ENCODE measurements at places on chromosomes 6 and 20. TPM values are rescaled to one million over a fixed set of nuclear protein-coding genes. Genes with fewer than 3 reads are reported as not detected.

GABRR2 gene
- total RNA-seq, result not detected

CST11 gene
- not detected for total RNA-seq

CAGE1 gene
- total RNA-seq, result 0.11 TPM

CCDC170 gene
- not detected for total RNA-seq

C20orf204 gene
- total RNA-seq, result 0.67 TPM

FAM83C gene
- total RNA-seq, result not detected

RSPH3 gene
- total RNA-seq, result 2.6 TPM

PROKR2 gene
- not detected for total RNA-seq

ZSCAN23 gene
- 0.22 TPM for total RNA-seq

UBE2V1 gene
- total RNA-seq, result 113 TPM

MARCKS gene
- total RNA-seq, result 2.7 TPM

IL17A gene
- not detected for total RNA-seq

GTSF1L gene
- not detected for total RNA-seq

CLIC5 gene
- total RNA-seq, result 0.31 TPM

STX11 gene
- total RNA-seq, result 0.51 TPM

TFAP2C gene
- total RNA-seq, result not detected

LY6G6C gene
- not detected for total RNA-seq

SOX4 gene
- total RNA-seq, result 0.29 TPM

C20orf144 gene
- 0.16 TPM for total RNA-seq

PBOV1 gene
- total RNA-seq, result not detected

MRAP2 gene
- total RNA-seq, result 7.4 TPM

CRISP3 gene
- total RNA-seq, result 0.31 TPM

TOMM6 gene
- total RNA-seq, result 677 TPM

CD83 gene
- 3.2 TPM for total RNA-seq

PLCB4 gene
- 0.73 TPM for total RNA-seq

NRM gene
- total RNA-seq, result 32.9 TPM

TRIM15 gene
- total RNA-seq, result 1.2 TPM

CNR1 gene
- total RNA-seq, result 1.5 TPM

RPP40 gene
- 30.2 TPM for total RNA-seq

BPIFA1 gene
- total RNA-seq, result not detected

TAGAP gene
- 0.07 TPM for total RNA-seq

TRPC4AP gene
- total RNA-seq, result 52.4 TPM

OR2H2 gene
- not detected for total RNA-seq

ADGRB3 gene
- 3.9 TPM for total RNA-seq

TREM2 gene
- total RNA-seq, result not detected

CRIP3 gene
- 0.89 TPM for total RNA-seq

PDSS2 gene
- total RNA-seq, result 13.0 TPM

HUS1B gene
- total RNA-seq, result 1.0 TPM

SMLR1 gene
- 0.07 TPM for total RNA-seq

CST2 gene
- not detected for total RNA-seq

KIAA0408 gene
- total RNA-seq, result not detected

CTCFL gene
- total RNA-seq, result 122 TPM

PAK5 gene
- total RNA-seq, result not detected

All from K562 (cell line).